Anterior cingulate cortex (tissue), 58 donors: ENCODE measurements at places on chromosomes 12 and 14.

- no peak for DNase-seq
These were observed 16.4 kb downstream of the RNASE2 start for GRCh38 chr14:20971705-20972021.

DNA sequence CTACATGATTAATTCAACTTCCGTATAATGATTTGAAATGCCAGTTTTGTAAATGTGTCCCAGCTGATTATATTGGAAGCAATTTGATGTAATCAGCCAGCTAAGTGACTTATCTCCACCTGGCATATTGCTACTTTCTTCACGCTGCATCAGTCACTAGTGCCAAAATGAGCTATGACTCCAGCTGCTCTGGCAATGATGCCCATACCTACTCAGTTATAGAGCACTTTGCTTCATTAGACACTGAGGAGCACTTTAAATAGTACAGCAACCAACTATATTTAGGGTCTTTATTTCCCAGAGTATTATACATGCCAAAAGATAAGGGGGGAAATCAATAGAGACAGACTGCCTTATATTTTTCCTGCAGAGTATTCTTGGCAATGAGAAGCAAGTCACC lies 67.9 kb upstream of the LIN7A start:
- DNase-seq = no peak

DNA sequence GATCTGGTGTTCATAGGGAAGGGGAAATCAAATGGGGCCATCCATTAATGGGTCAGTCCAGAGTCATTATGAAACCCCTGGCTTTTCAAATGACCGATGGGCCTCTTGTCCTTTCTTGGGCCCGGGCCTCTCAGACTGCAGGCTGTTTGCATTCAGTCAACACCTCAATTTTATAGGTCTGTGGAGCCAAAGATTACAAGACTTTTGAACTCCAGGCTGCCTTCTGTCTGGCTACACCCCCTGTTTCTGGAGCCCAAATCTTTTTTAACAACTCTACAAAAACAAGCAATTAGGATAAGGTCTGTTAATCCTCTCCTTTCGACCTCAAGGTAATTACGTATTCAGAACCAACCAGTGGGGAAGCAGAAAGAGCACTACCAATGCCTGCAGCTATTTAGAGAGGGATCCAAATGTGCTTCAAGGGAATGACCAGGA lies 35.6 kb downstream of the DUSP6 start:
- no peak for DNase-seq

DNA sequence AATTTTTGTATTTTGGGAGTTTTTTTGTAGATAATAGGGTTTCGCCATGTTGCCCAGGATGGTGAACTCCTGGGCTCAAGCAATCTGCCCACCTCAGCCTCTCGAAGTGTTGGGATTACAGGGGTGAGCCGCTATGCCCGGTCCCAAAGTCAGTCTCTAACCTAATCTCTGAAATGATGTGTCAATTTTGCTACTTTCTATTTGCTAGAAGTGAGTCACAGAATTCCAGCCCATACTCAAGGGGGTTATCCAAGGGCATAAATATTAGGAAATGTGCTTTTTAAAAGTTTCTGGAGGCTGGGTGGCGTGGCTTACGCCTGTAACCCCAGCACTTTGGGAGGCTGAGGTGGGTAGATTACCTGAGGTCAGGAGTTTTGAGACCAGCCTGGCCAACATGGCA lies 40.5 kb downstream of the RESF1 start:
- DNase-seq = no peak

- no peak for DNase-seq
These were observed 259.0 kb downstream of the CCDC59 start for GRCh38 chr12:82099216-82099615.

- DNase-seq = no peak
These were observed 365.7 kb downstream of the FLRT2 start for GRCh38 chr14:85895603-85896002.

GRCh38 chr14:95303552-95303951 lies 16.2 kb downstream of the CLMN start:
- peak; percentile 61 for DNase-seq

DNA sequence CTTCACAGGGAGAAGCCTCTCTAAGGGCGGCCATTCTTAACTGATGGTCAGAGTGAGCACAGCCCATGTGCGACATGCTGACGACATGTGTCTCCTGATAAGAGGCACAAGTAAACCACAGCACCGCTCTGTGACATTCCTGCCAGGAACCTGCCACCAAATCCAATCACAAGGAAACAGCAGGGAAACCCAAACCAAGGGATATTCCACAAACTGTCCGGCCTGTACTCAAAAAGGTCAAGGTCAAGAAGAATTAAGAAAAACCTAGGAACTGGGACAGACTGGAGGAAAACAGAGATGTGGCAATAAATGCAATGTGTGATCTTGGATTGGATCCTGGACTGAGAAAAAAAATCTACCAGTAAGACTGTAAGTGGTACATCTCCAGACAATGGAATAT lies 91.9 kb downstream of the SYNE3 start:
- DNase-seq = no peak

GRCh38 chr14:94423453-94424056 lies 29.0 kb downstream of the SERPINA11 start:
- peak; percentile 49 for DNase-seq
